NCI-H774 (cell line): ENCODE measurements at places on chromosomes 5 and 9.

- DNase-seq: no peak
Measured at GRCh38 chr5:128667751-128668150, 129.7 kb upstream of the FBN2 start.

- DNase-seq: no peak
Measured at GRCh38 chr5:9851458-9851857, 221.3 kb upstream of the TAS2R1 start.

DNA sequence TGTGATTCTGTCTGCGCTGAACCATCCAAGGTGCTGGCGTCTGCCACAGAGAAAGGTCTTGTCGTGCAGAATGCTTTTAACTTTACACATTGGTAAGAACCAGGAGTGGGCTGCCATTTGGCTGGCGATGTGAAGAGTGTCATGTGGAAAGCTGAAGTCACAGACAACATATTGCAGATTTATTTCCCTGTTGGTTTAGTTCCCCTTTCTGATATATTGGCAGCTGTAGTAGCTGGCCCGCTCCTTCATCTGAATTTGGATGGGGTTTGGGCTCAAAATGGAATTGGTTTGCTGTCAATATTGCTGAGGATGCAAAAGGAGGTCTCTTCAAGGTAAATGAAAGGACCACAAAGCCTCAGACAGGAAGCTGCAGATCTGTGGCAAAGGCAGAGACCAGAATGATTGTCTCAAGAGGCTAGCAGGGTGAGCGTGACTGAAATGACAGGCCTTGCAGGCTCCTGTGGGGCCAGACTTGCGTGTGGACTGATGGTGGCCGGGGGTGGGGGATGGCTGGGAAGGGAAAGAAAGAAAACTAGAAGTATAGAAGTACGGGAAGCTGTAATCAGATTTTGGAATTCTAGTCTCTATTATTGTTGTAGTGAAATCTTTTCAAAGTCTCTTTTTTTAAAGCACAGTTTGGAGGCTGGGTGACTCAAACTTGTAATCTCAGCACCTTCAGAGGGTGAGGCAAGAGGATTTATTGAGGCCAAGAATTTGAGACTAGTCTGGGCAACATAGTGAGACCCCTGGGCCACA, 25.1 kb upstream of the CD180 start:
- no peak for DNase-seq

- DNase-seq: peak; percentile 44
Measured at GRCh38 chr5:149442563-149443182, 63.6 kb upstream of the IL17B start.

DNA sequence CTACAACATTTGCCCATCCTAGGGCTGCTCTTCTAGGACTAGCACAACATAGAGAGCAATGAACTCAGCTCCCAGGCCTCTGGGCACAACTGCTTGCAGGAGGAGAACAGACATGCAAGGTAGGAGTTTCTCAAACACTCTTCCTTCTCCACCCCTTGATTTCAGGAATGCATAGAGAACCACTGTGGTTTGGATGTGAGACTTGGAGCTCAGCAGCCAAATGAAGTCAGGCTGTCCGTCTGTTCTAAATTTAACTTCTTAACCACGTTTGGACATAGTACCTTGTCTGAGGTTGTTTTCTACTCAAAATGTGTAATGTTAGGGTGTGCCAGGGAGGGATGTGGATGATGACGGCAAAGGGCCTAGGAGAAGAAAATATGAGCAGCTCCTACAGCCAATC, 515.1 kb upstream of the TNC start:
- no peak for DNase-seq

DNA sequence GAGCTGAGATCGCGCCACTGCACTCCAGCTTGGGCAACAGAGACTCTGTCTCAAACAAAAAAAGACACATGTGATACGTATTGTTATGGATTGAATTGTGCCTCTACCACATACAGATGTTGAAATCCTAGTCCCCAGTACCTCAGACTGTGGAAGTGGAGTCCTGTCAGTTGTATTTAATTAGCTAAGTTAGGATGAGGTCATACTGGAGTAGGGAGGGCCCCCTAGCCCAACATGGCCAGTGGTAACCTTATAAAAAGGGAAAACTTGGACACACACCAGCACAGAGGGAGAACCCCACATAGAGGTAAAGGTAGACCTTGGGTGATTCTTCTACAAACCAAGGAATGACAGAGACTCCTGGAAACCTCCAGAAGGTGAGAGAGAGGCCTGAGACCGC, 119.8 kb downstream of the GADD45G start:
- DNase-seq: no peak

DNA sequence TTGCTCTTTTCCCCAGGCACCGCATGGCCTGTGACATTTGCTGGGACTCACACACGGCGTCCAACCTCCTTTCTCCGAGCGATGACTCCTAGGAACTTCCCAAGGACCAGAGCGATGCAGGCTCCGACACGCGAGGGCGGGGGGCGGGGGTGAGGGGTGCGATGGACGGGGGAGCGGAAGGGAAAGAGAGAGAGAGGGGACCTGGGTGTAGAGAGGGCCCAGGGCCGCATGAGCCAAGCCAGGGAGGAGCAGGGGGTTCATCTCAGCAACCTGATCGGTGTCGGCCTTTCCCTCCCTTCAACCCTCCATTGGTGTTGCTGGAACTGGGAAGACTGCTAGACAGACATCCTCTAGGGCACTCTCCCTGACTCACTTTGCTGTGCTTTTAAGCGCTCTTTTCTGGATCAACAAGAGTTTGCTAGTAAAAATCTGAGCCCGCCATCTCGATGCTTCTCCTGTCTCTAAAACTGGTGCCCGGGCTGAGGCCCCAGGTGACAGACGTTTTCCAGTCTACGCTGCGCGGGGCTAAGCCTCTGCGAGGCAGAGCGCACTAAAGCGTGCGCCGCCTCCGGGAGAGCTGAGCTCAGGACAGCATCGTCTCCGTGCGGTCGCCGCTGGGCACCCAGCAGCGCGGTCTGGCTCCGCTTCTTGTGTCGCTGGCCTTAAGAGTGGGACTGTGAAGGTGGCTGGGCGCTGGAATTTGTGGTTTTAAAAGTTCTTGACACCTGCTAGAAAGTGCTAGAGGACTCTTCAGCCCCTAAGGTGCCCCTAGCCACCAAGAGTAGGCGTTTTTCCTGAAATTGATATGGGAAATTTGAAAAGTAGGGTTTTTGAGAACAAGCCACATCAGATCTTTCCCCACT, 1.0 kb upstream of the TSLP start:
- DNase-seq: no peak

DNA sequence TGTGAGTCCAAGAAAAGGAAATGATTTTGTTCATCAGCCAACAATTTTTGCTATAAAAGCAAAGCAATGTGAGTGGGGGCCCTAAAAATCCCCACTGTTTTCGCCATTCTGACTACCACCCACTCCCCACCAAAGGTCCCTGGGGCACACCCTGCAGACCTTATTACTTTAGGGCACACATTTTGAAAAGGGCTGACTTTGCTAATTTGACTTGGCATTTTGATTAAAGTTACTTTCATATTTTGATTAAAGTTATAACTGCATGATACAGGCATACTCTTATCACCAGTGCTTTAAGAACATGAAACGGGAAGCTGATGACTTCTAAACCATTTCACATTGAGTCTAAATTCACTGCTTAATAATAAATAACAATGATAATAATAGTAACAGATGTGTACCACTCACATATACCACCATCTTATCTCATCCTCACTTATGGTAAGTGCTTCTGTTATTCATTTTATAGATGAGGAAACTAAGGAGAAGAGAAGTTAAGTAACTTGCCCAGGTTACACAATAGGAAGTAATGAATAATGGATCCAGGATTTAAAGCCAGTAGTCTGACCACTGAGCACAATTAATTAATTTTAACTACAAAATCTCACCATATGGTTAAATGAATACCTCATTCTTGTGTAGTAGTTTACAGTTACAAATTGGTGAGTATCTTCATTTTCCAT, 25.4 kb upstream of the NR3C1 start:
- no peak for DNase-seq

GRCh38 chr5:176528761-176529115, 8.5 kb downstream of the RNF44 start:
- DNase-seq: no peak

- no peak for DNase-seq
Measured at GRCh38 chr5:10555277-10555684, 8.6 kb upstream of the ANKRD33B start.

- DNase-seq: no peak
Measured at GRCh38 chr5:133824661-133825254, 143.7 kb downstream of the C5orf15 start.

GRCh38 chr9:137750566-137750965, 127.0 kb upstream of the CACNA1B start:
- DNase-seq: no peak

- no peak for DNase-seq
Measured at GRCh38 chr9:929719-930118, 46.7 kb upstream of the DMRT3 start.

- DNase-seq: no peak
Measured at GRCh38 chr5:136910625-136911024, 545.3 kb upstream of the TRPC7 start.

DNA sequence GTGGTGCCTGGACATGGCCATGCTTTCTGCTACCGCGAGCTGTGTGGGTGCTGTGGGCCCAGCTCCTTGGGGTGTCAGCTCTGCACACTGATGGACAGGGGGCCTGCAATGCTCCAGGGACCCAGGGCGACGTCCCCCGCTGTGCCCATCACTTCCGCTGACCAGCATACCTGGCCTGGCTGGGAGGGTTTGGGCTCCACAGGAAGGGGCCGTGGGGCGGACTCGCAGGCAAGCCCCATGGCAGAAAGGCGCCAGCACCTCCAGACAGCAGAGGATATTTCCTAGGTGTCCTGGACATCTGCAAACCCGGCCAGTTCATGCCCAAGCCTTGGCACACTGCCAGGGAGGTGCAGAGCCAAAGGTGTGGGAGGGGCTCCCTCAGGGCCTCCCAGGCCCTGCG, 295.8 kb upstream of the IRX4 start:
- DNase-seq: no peak

- no peak for DNase-seq
Measured at GRCh38 chr5:67693956-67694809, 497.6 kb upstream of the CD180 start.
